Ascending aorta (tissue), 2 donors: ENCODE measurements at places on chromosomes 12 and 14. TPM values are rescaled to one million over a fixed set of nuclear protein-coding genes. Genes with fewer than 3 reads are reported as not detected.

Gene TMEM116
- total RNA-seq = 2.2 TPM

GRCh38 chr14:37851054-37851453 is 255.6 kb downstream of the TTC6 start:
- no peak for DNase-seq

- DNase-seq = no peak
Measured at GRCh38 chr14:21990116-21990515, 316.5 kb upstream of the OR4E1 start.

DNA sequence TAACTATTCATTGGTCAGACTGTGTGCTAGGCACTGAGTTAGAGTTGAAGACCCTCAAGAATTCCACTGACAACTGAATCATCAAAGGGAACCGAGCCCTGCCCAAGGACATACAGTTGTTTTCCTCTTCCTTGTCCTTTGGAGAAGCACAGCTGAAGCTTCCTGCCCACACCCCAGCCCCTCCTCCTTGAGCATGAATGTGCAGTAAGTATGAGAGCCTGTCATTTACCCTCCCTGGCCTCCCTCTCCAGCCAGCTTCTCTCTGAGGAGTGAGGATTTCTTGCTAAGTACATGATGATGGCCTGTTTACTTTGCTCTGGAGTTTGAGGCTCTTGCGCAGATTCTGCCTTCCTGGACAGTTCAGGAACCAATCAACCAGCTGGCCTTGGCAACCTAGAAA is 235.2 kb downstream of the CACNA1C start:
- no peak for DNase-seq

- peak; percentile 33 for DNase-seq
Measured at GRCh38 chr14:105119408-105120025, 49.1 kb downstream of the JAG2 start.

DNA sequence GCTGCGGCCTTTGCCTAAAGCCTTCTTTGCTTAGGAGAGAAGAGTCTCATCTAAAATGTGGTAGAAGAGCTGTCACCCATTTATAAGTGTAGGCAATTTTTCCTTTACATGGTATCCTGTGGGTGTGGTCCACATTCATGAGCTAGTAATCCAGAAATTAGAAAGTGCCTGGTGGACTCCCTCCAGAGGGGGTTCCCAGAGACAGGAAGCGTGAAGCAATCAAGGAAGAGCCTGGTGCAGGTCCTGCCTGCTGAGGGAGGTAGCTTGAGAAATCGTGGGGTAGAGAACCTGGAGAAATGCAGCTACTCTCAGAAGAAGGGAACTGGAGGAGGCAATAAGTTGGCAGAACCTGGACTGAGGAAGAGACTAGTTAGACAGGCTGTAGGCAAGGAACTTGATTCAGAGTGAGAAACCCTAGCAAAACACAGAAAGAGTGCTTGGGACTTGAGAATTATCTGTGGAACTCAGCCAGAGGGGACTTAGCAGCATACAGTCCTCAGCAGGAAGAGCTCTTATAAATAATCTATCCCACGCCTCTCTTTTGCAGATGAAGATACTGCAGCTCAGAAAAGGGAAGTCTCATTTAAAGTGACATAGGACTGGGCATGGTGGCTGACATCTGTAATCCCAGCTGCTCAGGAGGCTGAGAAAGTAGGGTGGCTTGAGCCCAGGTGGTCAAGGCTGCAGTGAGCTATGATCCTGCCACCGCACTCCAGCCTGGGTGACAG is 182.4 kb upstream of the CCND2 start:
- no peak for DNase-seq
